ENCODE measurements at places on chromosomes 5 and 9.

- DNase-seq: no peak
Measured at GRCh38 chr5:138953387-138954256, 78.5 kb upstream of the LRRTM2 start.

- no peak for DNase-seq
Measured at GRCh38 chr5:176637556-176637955, 7.1 kb downstream of the EIF4E1B start.

- no peak for DNase-seq
Measured at GRCh38 chr5:68285075-68285840, 69.7 kb downstream of the PIK3R1 start.

- no peak for DNase-seq
Measured at GRCh38 chr5:119218830-119219782, 136.7 kb upstream of the TNFAIP8 start.
